ENCODE measurements at places on chromosomes 2 and 18. TPM values are rescaled to one million over a fixed set of nuclear protein-coding genes. Genes with fewer than 3 reads are reported as not detected.

Gene TEKT4
- total RNA-seq: 0.26 TPM

Gene PSMG2
- total RNA-seq: 63.1 TPM

Gene REG1A
- total RNA-seq: 4.3 TPM

Gene GAD1
- total RNA-seq: 12.5 TPM

Gene CCDC102B
- total RNA-seq: 0.92 TPM

Gene SLC39A10
- 45.9 TPM for total RNA-seq

Gene TFCP2L1
- total RNA-seq: 4.9 TPM

Gene RAPGEF4
- total RNA-seq: 0.62 TPM

Gene CHN1
- 20.8 TPM for total RNA-seq

Gene BCL11A
- total RNA-seq: 0.33 TPM

Gene ARHGAP25
- total RNA-seq: 0.49 TPM

Gene RBKS
- total RNA-seq: 2.2 TPM

Gene MALL
- 159 TPM for total RNA-seq

Gene IL18RAP
- not detected for total RNA-seq

Gene CCDC150
- total RNA-seq: 19.0 TPM

Gene SNTG2
- not detected for total RNA-seq

Gene NXPH2
- total RNA-seq: 5.4 TPM

Gene CNOT11
- total RNA-seq: 58.3 TPM

Gene COL3A1
- total RNA-seq: 6.9 TPM

Gene ATIC
- 223 TPM for total RNA-seq

Gene LIPG
- 92.0 TPM for total RNA-seq

Gene GRB14
- not detected for total RNA-seq

Gene CYBRD1
- total RNA-seq: 2.5 TPM

Gene ABCG5
- total RNA-seq: 0.05 TPM

Gene CFAP221
- total RNA-seq: not detected

Gene WDR12
- 100 TPM for total RNA-seq

Data from Panc1 (cell line).